ENCODE measurements at places on chromosomes 6 and 20. TPM values are rescaled to one million over a fixed set of nuclear protein-coding genes. Genes with fewer than 3 reads are reported as not detected.

- DNase-seq: no peak
Measured at GRCh38 chr6:163634211-163635171, 220.0 kb downstream of the QKI start.

Gene BEND6
- total RNA-seq: 0.16 TPM

DNA sequence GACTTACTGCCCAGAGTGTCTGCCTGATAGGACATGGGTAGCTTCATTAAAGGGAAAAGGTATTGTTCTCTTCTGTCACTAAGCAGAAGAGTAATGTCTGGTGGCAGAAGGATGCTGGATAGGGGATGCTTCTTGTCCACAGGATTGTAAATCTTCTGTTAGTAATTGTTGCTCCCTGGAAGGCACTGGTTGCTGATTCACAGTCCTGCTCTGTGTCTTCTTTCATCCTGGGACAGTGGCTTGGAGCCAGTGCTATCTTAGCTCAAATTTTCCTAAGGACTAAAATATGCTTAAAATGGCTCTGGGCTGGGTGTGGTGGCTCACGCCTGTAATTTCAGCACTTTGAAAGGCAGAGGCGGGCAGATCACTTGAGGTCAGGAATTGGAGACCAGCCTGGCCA lies 48.0 kb downstream of the SYTL3 start:
- no peak for DNase-seq

- no peak for DNase-seq
Measured at GRCh38 chr6:41471064-41471895, 74.9 kb upstream of the FOXP4 start.

Gene RAB5IF
- total RNA-seq: 55.9 TPM

Gene SPATA25
- total RNA-seq: 1.7 TPM

Gene CABLES2
- total RNA-seq: 15.0 TPM

Gene RSPO4
- total RNA-seq: not detected

- no peak for DNase-seq
Measured at GRCh38 chr6:24245275-24245674, 112.6 kb downstream of the DCDC2 start.

Gene LPA
- total RNA-seq: not detected

Gene EPHA7
- 2.4 TPM for total RNA-seq

- no peak for DNase-seq
Measured at GRCh38 chr6:33431880-33432541, 12.1 kb downstream of the SYNGAP1 start.

Gene MDFI
- total RNA-seq: 1.1 TPM

GRCh38 chr20:42483730-42484303 lies 705.9 kb downstream of the PTPRT start:
- DNase-seq: no peak

- peak; percentile 46 for DNase-seq
Measured at GRCh38 chr20:45792317-45793118, 764 bp downstream of the DNTTIP1 start.

DNA sequence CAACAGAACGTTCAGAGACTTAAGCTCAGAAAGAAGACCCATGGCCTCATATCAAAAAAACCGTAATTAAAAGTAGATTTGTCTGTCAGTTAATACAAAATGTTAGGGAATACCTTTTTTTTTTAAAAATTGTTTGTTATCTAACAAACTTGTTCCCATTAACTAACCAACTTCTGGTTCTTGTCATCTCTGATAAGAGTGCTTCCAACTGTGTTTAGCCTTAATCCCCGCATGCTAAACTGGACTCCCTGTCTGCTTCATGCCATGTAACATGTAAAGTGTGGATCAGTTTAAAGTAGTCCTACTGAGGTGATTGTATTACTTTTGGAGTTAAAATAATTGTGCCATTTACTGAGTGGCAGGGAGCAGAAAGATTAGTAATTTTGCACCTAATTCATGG lies 6.3 kb downstream of the JARID2 start:
- no peak for DNase-seq

DNA sequence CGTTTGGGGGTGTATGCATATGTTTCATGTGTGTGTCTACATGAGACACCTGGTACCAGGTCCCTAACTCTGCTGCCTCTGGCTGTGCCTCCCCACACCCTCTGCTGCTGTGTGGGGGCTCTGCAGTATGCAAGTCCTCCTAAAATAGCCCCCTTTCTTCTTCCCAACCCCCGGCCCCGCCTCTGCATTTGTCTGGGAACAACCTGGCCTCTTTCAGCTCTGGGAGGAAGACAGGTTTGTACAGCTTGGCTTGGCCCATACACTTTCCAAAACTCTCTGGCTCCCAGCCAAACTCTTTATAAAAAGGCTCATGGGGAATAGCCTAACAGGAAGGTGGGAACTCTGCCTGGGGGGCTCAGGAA lies 27.1 kb upstream of the EMILIN3 start:
- DNase-seq: no peak

Gene PRELID3B
- total RNA-seq: 37.6 TPM

DNA sequence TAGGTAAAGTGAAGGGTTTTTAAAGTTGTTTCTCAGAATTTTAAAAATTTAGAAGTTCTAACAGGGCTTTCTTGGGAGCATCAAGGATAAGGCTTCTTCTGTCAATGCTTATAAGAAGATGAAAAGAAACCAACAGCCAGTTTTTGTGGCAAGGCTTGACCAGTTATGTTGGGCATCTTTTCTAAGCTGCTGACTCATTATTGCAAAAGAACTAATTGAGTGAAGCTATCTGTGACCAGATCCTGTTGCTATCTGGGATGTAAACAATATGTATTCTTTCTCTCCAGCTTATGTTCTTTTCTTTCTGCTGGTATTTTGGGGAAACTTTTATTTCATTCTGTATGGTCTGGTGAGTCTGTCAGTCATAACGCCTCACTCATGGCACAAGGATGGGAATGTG lies 643.8 kb downstream of the HDGFL1 start:
- DNase-seq: no peak

Gene FGD2
- total RNA-seq: 5.7 TPM

Gene PTPN1
- total RNA-seq: 20.1 TPM

- DNase-seq: no peak
Measured at GRCh38 chr20:60294632-60295031, 336.4 kb downstream of the CDH26 start.

Gene DSP
- total RNA-seq: 350 TPM

- DNase-seq: peak; percentile 91
Measured at GRCh38 chr20:38057351-38057972, 23.9 kb downstream of the RPRD1B start.

Gene LY6G5C
- total RNA-seq: 1.3 TPM

DNA sequence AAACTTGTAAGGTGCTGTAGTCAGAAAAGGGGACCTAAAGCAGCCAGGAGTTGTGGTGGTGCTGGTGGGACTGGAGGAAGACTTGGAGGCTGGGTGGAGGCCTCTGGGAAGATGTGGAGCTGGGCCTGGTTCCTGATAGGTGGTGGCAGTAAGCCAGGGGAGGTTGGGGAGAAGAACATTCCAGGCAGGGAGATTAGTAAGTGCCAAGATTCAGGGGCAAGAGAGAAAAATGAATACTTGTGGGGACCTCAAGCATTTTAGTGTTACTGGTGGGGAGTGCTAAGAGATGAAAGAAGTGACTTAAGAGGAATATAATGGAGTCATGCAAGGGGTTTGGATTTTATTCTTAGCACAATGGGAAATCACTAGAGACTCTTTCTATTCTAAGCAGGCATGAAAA lies 79.0 kb upstream of the B3GAT2 start:
- no peak for DNase-seq

GRCh38 chr20:11676630-11677287 lies 240.9 kb upstream of the BTBD3 start:
- DNase-seq: no peak

Gene IYD
- total RNA-seq: not detected
